ENCODE measurements at places on chromosomes 12 and 14.

DNA sequence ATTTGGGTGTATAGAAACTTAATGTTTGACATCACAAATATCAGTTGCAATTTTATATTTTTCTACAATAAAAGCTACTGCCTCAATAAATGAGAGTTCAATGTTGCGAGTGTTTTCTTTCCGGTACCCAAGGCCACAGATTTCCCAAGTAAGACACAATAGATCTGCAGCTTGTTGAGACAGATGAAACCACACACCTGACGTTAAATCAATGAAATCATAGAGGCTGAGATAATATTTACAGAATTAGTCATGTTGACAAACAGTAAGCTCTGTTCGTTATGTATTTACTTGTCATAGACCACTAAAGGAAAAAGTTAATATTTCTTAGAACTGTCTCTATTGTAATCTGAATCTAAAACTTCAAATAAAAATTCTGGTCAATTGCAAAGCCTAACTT lies 49.2 kb upstream of the PTHLH start:
- no peak for DNase-seq

DNA sequence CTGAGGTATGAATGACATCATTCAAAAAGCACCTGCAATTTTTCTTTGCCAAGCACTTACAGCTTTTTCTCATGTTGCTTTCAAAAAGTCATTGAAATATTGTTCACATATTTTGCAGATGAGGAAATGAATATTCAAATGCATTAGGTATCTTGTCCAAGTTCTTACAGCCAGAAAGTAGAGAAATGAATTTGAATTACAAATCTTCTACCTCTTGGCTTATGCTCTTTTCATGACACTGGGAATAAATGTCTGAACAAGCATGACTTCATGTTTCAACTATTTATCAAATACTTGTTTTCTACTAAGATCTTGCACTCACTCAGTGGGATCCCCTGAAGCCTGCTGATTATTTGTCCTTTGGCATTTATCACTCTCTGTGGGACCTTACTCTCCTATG lies 267.2 kb upstream of the BTG1 start:
- DNase-seq, result no peak

- DNase-seq, result no peak
Observed at GRCh38 chr14:52609445-52610044, 56.9 kb downstream of the GPR137C start.

DNA sequence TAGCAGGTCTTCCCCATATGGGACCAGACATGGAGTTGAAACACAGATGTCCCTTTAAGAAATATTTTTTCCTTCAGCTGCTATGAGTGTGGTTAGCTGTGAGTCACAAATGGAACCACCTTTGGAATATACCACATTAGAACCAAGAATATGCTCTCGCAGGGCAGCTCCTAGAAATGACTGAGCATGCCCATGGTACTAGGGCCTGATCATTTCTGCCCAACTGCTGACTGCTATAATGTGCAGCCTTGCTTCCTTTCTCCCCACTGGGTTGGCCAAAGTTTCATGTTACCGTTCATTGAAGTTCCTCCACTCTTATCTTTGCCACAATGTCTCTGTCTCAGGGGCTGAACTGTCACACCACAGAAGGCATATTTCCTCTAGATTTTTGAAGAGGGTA lies 1074.6 kb downstream of the FLRT2 start:
- no peak for DNase-seq

- no peak for DNase-seq
Observed at GRCh38 chr14:99718031-99718810, 34.1 kb downstream of the CYP46A1 start.

DNA sequence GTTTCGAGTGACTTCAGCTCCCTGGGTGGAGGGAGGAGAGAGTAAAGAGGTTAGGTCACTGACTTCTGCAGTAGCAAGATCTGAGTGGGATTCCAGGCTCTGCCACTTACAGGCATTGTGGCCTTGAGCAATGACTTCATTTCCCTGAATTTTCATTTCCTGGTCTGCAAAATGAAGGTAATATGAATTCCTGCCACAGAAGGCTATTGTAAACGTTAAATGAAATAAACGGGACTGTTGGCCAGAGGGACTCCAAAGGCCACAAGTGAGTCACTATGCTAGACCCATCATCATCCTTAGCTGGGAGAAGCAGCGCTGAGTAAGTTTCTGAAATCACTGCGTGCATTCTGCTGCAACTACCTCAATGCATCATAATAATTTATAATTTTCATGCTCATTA lies 807.8 kb downstream of the AACS start:
- DNase-seq, result no peak

GRCh38 chr12:94133964-94134795 lies 14.2 kb upstream of the PLXNC1 start:
- no peak for DNase-seq

DNA sequence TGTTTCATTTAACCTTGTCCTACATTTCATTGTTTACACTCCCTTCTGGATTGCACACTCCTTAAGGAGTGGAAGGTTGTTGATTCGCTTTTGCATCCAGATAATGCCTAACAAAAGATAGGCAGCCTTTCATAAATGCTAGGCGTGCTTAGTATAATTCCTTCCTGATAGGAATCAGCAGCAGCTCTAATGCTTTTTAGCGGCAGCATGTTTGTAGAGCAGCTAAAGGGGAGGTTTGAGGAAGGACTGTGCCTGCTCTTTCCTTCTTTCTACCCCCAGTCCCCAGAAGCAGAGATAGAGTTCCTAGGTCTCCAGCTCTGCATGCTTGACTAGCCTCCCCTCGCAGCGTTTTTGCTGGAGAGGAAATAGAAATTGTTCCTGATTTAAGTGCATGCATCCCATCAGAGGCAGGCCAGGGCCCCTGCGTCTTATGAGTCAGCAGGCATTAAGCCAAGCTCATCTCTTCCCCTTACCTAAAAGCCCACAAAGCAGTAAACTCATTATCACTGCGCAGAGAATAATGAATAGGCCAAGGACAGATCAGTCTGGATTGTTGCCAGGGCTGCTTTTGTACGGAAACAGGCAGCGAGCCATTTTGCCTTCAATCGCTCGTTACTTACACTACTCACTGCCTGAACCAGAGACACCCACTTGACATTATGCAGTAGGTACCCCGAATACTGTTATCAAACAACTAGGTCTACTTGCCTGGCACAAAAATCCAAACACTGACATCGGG lies 14.0 kb upstream of the TBPL2 start:
- no peak for DNase-seq

GRCh38 chr12:115618105-115618504 lies 659.4 kb downstream of the MED13L start:
- no peak for DNase-seq

GRCh38 chr12:124767066-124767821 lies 96.4 kb downstream of the SCARB1 start:
- DNase-seq, result peak; percentile 85

DNA sequence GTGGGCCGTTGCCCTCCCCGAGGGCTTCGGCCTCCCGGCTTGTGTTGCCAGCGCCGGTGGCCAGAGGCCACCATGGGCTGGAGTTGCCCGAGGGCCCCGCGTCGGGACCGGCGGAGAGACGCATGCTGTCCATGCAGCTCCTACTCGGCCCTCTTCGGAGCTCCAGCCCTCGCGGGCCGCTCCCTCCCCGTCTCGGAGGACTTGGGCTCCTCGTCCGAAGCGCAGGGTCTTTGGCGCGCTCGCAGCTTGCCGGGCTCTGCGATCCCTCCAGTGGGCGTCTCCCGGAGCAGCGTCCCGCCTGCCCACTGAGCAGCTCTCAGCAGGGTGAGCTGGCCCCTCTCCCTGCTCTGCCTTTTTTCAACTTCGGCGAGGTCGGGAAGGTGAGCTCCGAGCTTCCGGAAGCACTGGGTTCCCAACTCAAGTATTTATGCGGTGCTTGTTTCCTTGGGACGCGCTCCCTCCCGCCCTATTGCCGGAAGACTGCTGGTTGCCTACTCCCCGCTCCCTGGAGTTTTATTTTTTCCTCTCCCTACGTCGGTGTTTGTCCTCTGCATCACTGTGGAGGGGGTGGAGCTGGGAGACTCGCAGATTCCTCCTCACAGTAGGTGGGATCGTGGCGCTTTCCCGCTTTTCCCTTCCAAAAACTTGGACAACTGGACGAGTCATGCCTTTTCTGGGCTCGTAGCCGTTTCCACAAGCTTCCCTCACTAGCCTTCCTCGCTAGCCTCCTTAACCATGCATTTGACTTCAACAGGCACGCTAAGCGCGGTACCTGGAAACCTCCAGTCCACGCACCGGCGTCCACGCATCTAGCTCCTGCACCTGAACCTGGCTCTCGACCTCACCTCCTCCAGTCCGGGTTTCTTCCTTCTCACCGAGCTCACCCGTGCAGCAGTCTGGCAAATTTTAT lies at the start of gene AVPR1A:
Gene AVPR1A, minus strand, starts transcription at position 489 of the 910 bp plus-strand sequence. Its CDS starts 365 bp downstream, at position 124.
- DNase-seq, result peak; percentile 3

DNA sequence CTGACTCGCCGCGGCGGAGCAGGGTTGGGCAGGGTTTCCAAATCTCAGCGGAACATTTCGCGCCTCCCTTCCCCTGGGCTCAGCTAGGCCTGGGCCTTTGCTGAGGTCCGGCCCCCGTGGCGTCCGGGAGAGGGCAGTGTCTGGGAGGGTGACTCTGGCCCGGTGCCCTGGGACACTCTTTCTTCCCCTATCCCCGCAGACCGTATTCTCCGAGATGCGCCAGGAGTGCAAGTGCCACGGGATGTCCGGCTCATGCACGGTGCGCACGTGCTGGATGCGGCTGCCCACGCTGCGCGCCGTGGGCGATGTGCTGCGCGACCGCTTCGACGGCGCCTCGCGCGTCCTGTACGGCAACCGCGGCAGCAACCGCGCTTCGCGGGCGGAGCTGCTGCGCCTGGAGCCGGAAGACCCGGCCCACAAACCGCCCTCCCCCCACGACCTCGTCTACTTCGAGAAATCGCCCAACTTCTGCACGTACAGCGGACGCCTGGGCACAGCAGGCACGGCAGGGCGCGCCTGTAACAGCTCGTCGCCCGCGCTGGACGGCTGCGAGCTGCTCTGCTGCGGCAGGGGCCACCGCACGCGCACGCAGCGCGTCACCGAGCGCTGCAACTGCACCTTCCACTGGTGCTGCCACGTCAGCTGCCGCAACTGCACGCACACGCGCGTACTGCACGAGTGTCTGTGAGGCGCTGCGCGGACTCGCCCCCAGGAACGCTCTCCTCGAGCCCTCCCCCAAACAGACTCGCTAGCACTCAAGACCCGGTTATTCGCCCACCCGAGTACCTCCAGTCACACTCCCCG lies 3.0 kb downstream of the WNT1 start:
- DNase-seq, result peak; percentile 28

DNA sequence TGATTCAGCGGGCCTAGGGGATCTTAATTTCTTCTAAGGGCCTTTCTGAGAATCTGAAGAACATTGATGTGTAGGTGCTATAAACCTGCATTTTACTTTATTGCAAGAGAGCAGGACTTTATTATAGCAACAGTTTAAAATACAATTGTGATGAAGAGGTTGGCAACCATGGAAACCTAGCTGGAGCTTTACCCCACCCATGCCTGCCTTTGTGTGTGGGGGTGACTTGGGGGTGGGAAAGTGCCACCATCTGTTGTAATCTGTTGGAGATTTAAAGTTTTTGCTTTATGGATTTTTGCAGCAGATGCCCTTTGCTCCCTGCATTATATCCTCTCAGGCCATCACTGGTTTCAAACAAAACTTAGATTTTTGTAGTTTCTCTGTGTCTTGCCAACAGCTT lies 64.6 kb downstream of the ATG14 start:
- DNase-seq, result no peak

GRCh38 chr14:20499881-20500280 lies 5.5 kb upstream of the RNASE10 start:
- no peak for DNase-seq

DNA sequence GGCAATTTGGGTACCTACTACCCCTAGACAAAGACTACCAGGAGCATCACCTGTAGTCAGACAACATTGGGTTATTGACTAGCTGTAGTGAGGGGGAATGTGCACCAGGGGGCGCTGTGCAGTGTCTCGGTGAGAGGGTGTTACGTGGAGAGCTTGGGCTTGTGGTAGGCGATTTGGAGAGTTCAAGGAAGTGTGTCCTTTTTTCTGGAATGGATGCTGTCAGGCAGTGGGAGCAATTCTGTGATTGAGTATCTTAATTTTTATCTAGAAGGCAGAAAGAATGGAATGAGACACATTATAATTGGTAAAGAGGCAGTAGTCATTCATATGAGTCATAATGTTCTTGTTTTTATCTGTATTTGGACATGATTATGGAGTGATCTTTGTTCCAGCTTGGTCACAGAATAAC lies 187.7 kb downstream of the GALC start:
- peak; percentile 60 for DNase-seq

DNA sequence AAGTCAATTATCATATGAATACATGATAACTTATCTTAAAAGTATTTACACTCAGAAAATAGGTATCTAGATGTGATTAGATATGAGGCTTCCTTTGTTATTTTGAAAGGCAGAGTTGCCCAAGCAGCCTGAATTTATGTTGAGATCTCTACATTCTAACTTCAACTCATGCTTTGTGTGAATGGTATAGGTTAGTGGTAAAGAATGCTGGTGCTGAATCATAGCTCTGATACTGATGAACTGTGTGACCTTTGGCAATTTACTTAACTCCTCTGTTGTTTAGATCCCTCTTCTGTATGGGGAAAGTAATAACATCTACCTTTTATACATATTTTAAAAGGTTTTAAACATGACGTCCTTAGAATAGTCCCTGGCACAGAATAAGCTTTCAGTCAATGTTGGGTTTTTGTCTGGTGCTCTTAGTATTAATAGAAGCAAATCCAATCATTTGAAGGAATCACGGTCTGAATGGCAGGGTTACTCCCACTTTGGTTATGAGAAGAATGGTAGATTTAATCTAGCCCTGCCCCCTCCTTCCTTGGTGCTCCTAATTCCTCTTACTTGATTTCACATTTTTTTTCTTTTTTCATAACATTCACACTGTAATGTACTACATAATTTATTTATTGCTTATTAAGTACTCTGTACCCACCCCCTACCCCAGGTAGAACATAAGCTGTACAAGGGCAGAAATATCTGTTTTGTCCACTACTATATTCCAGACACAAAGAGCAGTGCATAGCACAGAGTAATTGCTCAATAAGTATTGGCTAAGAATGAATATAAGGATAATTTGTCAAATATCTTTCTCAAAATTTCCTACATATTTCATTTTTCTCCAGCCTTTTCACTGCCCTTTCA lies 203.3 kb upstream of the KRR1 start:
- DNase-seq, result no peak

DNA sequence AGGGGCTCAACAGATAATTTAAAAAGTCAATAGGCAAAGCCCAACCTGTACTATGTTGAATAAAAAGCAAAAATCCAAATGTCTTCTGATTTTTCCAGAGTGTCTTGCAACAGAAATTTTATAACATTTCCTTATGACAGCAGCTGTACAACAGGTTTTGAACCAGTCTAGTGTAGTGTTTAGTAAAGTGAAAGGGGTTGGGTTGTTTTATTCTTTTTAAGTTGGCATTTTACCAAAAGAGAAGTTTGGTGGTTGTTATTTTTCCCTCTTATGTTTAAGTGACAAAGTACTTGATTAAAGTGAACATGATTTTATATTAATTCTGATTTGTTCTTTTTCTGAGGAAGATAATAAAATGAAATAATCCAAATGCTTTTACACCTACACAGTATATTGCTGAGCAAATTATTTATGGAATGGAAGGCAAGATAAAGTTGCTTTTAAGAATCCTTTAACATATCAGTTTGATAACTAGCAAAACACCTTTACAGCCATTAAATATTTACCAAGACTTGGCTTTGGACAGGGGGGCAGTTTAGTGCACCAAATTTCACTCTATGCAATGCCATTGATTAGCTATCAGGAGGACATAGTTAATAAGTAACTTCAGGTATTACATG lies 128.9 kb downstream of the FOXA1 start:
- DNase-seq, result no peak
